ENCODE measurements at places on chromosomes 6 and 20.

DNA sequence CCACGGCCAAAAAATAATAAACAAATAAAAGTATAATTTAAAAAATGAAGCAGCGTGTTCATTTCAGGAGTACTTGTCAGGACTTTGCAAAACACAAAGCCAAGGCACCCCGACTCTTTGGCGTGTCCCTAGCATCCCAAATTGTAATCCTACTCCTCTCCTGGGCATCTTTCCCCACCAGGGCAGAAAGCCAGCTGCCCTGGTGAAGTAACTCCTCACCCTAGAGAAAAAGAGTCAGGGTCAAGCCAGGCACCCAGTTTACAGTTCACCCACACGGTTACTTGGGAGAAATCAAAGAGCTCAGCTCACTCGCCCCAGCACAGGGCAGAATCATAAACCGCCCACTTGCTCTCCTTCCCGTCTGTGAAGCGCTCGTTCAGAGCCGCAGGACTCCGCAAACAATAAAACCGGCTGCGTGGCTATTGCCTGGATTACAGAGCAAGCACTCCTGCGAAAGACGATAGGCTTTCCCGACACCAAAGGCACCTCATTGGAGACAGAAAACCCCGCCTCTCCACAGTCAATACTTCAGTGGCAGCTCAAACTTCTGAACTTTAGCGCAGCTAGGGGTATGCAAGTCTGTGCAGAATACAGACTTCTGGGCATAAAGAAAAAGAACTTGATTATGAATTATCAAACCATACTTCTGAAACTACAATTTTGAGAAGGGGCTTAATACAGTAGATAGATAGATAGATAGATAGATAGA is 73.0 kb upstream of the NHSL1 start:
- peak; percentile 91 for DNase-seq

DNA sequence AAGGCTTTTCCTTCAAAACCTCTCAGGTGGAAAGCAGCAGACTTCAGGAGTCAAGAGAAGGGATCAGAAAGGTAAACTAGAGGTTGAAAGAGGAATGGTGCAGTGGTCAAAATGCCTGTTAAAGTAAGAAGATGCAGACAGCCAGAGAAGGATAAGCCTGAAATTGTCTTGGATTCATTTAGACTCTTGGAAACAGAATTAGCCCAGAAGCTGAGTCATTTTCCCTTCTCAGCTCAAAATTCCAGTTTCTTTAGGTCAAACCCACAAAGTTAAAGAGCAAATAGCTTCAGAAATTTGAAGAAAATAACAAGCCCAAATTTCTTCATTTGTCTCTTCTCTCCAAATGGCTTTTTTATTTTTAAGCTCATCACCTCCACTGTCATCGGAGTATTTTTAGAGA is 73.9 kb downstream of the DHX35 start:
- no peak for DNase-seq

DNA sequence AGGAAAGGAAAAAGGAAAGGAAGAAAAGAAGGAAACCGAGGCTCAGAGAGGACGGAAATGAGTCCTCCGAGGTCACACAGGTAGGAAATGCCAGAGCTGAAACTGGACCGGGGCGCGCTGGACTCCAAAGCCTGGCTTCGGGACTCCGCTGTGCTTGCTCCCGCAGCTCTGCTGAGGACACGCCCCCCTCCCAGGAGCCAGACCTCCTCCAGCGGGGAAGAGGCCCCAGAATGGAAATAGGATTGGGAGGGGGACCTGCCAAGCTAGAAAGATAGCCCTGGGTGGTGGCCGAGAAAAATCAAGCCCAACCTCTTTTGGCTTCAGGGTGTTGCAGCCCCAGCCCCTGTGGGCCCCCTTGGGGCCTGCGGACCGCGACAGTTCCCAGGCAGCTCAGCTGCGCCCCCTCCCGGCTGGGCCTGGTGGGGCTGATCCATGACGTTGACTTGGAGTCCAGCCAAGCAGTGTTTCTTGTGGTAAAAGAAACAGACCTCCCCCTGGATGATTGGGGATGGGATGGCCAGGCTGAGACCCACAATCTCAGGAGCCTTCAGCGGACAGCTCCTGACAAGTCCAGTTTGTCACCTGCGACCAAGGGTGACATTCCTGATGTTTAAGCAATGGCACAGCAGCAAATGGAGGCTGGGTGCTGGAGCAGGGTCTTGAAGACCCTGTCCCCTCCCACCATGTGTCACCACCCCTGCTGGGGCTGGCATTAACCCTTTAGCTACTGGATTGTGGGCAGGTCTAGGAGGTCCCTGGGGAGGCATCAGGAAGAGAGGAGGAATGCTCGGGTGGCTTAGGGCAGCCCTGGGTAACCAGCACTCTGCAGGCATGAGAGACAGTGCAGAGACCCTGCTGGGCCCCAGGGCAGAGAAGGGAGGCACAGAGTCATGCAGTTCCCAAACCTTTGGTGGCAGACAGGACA is 55.4 kb downstream of the RIPOR3 start:
- peak; percentile 92 for DNase-seq

GRCh38 chr6:16503970-16504415 is 257.3 kb downstream of the ATXN1 start:
- DNase-seq = no peak
